T-helper 17 cell (primary cell): ENCODE measurements at places on chromosomes 5 and 9. TPM values are rescaled to one million over a fixed set of nuclear protein-coding genes. Genes with fewer than 3 reads are reported as not detected.

GRCh38 chr5:27810458-27810857 lies 772.1 kb upstream of the CDH9 start:
- no peak overlapping the region for H3K4me3 ChIP-seq
- no peaks in the 10 kb centered on the region for H3K27me3 ChIP-seq
- no peak for DNase-seq
- H3K4me1 ChIP-seq = no peaks in the 10 kb centered on the region
- no peak overlapping the region for H3K27ac ChIP-seq

- H3K4me1 ChIP-seq = peaks cover 24% of the 10 kb centered on the region
- H3K4me3 ChIP-seq = no peak overlapping the region
- H3K27me3 ChIP-seq = peaks cover 7% of the 10 kb centered on the region
- H3K27ac ChIP-seq = peak overlapping the region; percentile 92
These were observed 2.3 kb downstream of the SLC44A1 start for GRCh38 chr9:105246656-105247173.

DNA sequence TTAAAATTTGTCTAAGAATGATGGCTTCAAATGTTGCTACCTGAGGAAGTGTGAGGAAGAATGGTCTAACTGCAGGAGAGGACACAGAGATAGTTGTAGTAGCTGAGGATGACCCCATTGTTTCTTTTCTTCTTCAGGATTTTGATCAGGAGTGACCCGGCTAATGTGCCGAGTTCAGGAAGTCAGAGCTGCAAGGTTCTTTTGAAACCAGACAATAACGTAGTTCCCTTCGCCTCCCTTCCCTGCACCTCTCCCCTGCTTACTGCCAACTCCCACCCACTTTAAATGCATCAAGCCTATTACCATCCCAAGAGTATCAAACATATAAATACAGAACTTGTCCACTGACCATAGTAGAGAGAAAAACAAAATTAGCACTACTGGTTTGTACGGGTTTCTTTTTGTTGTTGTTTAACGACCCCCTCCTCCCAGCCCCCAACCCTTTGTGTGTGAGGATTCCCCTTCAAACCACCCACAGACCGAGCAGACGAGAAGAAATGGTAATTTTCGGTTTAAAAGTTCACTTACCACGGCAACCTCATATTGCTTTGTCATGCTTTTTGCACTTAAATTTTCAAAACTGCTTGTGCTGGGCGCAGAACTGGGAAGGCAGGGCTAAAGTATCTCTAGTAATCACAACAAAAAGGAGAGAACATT lies 23.5 kb upstream of the ELAVL2 start:
- no peak overlapping the region for H3K4me3 ChIP-seq
- H3K4me1 ChIP-seq = no peaks in the 10 kb centered on the region
- H3K27me3 ChIP-seq = no peaks in the 10 kb centered on the region
- no peak for DNase-seq
- H3K27ac ChIP-seq = no peak overlapping the region

FOXD4L6 gene
- total RNA-seq = not detected
